ENCODE measurements at places on chromosomes 1 and 21. TPM values are rescaled to one million over a fixed set of nuclear protein-coding genes. Genes with fewer than 3 reads are reported as not detected.

Gene CD2
- not detected for total RNA-seq

Gene CYP4A22
- total RNA-seq, result not detected

Gene KRTAP13-2
- total RNA-seq, result not detected

Gene SMCP
- not detected for total RNA-seq

Gene MRPS6
- total RNA-seq, result 35.4 TPM

Gene LENEP
- total RNA-seq, result not detected

Gene SLC5A3
- 2.2 TPM for total RNA-seq

Gene KRTAP7-1
- total RNA-seq, result not detected

Gene OVAAL
- total RNA-seq, result 0.11 TPM

Data from A549 treated with AZD2906 at 1 μM for 4 hours (cell line).